ENCODE measurements at places on chromosomes 4 and X. TPM values are rescaled to one million over a fixed set of nuclear protein-coding genes. Genes with fewer than 3 reads are reported as not detected.

DNA sequence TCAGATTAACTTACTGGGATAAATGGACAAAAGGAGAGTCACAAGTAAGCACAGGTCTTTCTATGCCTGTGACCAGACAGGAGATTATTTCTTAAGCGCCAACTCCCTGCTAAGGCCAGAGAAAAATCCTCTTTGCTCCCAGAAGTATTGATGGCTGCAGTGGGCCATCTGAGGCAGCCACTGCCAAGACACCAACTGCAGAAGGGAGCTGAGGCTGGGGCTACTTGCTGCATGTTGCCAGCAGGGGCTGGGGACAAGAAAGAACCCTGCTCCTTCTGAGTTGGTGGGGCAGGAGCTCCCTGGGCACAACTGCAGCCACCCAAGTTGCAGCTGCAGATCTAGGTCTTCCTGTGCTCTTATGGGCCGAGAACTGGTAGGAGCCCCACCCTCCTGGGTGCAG is 1075.3 kb downstream of the PCDH18 start:
- H3K4me3 ChIP-seq = no peak overlapping the region
- no peak overlapping the region for H3K27ac ChIP-seq
- no peaks in the 10 kb centered on the region for H3K4me1 ChIP-seq
- no peaks in the 10 kb centered on the region for H3K27me3 ChIP-seq

The SGCB gene
- 1.2 TPM for total RNA-seq

The ZNF141 gene
- total RNA-seq = 12.7 TPM

The ARSJ gene
- 0.55 TPM for total RNA-seq

The CXCL10 gene
- total RNA-seq = not detected

Data from PC-9 (cell line).